Choroid plexus epithelial cell (primary cell): ENCODE measurements at places on chromosomes 11 and 22.

GRCh38 chr11:72637926-72638325 lies 36.3 kb downstream of the PDE2A start:
- DNase-seq = no peak

GRCh38 chr11:2526808-2527381 lies 82.1 kb downstream of the KCNQ1 start:
- DNase-seq = peak; percentile 13

- DNase-seq = no peak
Measured at GRCh38 chr11:35747668-35748067, 85.1 kb downstream of the TRIM44 start.

- DNase-seq = no peak
Measured at GRCh38 chr22:26527574-26528465, 15.5 kb upstream of the TFIP11 start.

DNA sequence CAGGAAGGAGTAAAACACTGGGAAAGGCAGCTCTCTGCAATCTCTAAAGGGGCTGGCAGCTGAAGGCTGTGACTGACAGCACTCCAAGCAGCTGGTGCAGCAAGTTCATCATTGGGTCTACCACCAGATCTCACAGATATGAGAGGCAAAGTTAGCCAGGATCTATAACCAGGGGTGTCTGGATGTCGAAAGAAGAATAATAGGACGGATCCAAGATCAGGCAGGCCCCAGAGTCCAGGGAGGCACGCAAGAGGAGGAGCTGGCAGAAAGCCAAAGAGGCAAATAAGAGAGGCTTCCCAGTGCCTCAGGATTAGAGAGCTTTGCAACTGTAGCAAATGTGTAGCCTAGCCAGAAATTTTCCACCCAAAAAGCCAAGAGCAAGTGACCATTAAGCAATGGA lies 77.1 kb downstream of the RBMXL2 start:
- DNase-seq = no peak

DNA sequence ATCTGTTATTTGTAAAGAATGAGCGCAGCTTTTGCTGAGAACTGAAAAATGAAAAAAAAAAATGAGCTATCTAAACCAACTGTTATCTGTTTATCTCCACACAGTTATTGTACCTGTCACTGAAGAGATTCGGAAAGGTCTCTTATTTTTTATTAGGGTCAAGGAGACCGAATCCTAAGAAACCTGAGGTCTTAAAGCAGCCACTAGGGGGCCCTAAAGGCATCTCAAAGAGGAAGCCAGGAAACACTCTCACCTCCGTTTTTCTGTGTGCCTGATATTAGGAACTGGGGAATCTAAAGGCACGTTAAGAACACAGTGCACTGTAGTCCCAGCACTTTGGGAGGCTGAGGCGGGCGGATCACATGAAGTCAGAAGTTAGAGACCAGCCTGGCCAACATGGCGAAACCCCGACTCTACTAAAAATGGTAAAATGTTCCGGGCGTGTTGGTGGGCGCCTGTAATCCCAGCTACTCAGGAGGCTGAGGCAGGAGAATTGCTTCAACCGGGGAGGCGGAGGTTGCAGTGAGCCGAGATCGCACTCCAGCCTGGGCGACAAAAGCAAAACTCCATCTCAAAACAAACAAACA lies 3.5 kb upstream of the LARGE1 start:
- peak; percentile 85 for DNase-seq
